ENCODE measurements at places on chromosomes 6 and 20.

GRCh38 chr6:91221072-91221720, 634.3 kb upstream of the MAP3K7 start:
- no peak for DNase-seq

- DNase-seq: no peak
Observed at GRCh38 chr6:73712535-73713173, 16.7 kb downstream of the CD109 start.

- DNase-seq: no peak
Observed at GRCh38 chr6:70879496-70879895, 77.4 kb downstream of the B3GAT2 start.

GRCh38 chr20:34629342-34629741, 47.5 kb downstream of the PIGU start:
- no peak for DNase-seq

DNA sequence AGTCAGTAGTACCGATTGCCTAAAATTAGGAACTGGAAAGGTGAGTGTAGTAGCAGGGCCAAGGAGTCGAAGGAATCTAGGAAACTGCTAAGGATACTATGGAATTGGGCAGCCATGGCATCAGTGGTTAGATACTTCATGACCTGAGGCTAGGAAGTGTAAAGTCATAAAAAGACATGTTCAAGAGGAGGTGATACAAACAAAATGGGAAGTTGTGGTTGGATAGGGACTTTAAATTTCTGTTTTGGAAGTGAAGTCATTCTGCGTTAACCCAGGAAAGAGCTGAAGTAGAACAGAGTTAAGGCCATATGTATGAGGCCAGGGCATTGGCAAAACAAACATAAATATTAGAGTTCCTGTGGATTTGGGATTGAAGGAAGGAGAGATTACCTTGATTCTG, 88.6 kb upstream of the TMEM181 start:
- DNase-seq: no peak

GRCh38 chr6:86715676-86716075, 221.7 kb upstream of the HTR1E start:
- DNase-seq: peak; percentile 66

DNA sequence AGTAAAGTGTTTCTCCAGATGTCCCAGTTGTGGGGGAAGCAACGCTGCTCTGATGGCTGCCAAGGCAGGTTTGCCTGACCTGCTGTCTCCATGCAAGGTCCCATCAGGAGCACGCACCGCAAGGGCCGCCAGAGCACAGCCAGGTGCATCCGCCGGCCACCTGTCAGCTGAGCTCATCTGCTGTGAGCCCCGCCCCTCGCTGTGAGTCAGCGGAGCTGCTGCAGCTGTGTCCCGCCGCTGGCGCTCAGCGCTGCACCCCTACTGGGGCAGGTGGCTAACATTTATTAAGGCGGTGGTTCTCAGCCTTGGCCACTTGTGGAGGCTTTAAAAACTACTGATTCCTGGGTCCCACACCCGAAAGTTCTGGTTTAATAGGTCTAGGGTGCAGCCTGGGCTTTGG, 225.7 kb downstream of the UST start:
- peak; percentile 69 for DNase-seq

DNA sequence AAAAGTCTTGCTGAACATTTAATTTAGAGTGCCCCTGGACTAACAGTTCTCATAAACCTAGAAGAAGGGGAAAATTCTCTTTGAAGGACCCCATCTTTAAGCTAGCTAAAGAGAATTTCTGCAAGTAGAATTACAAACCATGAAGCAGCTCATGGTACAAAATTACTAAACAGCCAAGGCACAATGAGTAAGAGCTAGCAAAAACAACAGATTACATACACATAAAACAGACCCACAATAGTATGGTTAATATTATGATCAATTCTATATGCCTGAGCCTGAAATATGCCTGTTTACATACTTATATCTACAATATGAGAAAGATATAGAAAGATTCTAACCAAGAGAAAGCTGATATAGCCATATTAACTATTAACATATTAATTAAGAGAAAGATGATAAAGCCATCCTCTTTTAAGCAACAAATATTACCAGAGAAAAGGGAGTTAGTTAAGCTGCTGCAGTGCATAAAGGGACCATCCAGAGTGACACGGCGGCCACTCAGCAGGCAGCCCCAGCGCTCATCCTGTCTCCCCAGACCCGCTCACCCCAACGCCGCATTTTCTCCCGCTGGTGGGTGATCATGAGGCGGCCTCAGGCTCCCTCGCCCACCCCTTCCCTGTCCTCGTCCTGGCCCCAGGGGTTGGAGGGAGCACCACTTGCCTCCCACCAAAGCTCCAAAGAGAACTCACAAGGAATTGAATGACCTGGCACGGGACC, 98.4 kb upstream of the CARMIL1 start:
- no peak for DNase-seq

DNA sequence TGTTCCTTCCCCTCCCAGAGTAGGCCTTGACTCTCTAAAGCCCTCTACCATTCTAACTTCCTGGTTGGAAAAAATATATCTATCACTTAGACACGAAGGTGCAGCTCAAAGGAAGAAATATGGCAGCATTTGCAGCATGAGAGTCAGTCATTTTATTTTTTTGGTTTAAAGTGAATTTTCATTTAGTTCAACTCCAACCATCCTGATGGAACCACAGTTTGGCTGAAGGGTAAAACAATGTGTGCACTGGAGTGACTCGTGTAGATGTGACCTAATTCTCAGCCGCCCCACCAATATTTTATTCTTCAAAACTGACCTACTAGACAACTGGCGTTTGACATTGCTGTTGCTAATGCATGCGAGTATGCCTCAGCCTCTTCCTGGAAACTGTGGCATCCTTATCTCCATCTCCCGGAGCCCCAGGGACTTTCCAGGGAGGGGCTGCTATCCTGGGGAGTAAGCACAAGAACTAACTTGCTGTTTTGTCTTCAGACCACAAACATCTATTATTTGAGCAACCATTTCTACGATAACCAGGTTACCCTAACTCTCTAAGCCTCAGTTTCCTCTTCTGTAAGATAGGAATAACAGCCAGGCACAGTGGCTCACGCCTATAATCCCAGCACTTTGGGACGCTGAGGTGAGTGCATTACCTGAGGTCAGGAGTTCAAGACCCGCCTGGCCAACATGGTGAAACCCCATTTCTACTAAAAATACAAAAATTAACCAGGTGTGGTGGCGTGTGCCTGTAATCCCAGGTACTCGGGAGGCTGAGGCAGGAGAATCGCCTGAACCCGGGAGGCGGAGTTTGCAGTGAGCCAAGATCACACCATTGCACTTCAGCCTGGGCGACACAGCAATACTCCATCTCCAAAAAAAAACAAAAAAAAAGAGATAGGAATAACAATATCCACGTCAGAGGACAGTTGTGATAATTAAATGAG, 148.7 kb upstream of the JARID2 start:
- DNase-seq: no peak

DNA sequence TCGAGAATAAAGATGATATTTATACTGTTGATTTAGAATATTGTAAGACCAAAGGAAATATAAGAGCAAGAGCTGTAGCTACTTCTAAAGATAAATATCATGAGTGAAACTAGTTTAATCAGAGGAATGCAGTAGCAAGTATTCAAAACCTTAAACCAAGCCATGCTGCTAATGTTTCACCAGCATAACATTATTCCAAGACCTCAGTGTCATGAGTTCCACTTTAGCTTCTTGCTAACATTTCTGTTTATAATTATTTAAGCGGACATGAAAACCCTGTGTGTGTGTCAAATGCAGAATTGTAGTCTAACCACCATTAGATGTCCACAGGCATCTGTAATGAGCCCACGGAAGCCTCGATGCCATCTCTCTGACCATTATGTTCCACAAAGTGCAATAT, 752.6 kb upstream of the MARCKS start:
- no peak for DNase-seq

GRCh38 chr6:5540370-5540769, 279.1 kb downstream of the FARS2 start:
- no peak for DNase-seq

DNA sequence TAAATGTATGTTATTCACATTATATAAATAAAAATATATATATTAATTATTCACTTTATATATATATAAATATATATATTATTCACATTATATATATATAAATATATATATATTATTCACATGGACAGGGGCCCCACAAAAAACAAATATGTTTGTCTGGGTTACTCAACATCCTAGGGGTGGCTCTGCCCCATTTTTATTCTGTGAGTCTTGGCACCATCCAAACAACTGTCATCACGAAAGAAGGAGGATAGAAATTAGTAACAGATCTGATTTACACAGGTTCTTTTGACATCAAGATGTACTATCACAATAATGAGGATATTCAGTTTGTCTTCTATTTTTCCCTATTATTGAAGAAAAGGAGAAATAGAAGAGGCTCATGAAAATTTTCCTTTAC, 187.3 kb downstream of the GPX5 start:
- no peak for DNase-seq

- DNase-seq: no peak
Observed at GRCh38 chr6:1153696-1154245, 158.1 kb upstream of the FOXQ1 start.

Measured in PC-9 (cell line).